C1 segment of cervical spinal cord (tissue), 14 donors: ENCODE measurements at places on chromosomes 4 and X.

DNA sequence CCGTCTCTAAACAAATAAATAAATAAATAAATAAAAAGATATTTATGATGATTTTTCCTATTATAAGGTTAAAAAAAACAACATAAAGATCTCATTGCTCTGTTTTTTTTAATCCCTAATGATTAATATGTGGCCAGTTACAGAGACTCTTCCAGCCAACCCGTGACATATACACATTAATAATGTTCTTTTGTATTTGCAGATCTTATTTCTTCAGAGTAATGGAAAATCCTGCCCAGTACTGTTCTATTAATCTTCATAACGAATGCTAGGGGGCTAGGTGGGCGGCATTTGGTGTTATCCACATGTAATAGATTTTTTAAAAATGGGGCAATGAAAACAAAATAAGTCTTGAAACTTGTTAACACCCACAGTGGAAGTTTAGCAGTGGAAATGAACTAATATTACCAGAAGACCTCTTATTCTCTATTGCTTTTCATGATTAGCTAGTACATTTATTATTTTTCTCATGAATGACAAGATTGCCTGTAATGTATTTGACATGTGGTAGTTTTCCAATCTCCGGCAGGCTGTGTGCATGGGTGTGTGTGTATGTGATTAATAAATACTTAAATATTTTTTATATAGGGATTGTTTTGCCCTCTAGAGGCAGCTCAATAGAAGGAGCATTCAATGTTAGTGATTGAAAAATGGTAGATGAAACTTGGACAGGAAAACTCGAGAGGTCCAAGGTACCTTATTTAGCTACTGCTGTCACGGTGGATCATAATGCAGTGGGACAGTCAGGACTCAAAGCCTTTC lies 457.4 kb downstream of the IL1RAPL1 start:
- no peak for DNase-seq

- DNase-seq = no peak
Observed at GRCh38 chr4:35644591-35644990, 599.7 kb downstream of the ARAP2 start.

GRCh38 chrX:11059933-11060332 lies 51.2 kb upstream of the HCCS start:
- no peak for DNase-seq

- no peak for DNase-seq
Observed at GRCh38 chr4:29262986-29263385, 1457.2 kb upstream of the PCDH7 start.

GRCh38 chr4:86307432-86307831 lies 52.4 kb downstream of the MAPK10 start:
- no peak for DNase-seq

GRCh38 chr4:52748432-52748831 lies 2.8 kb downstream of the ERVMER34-1 start:
- no peak for DNase-seq

DNA sequence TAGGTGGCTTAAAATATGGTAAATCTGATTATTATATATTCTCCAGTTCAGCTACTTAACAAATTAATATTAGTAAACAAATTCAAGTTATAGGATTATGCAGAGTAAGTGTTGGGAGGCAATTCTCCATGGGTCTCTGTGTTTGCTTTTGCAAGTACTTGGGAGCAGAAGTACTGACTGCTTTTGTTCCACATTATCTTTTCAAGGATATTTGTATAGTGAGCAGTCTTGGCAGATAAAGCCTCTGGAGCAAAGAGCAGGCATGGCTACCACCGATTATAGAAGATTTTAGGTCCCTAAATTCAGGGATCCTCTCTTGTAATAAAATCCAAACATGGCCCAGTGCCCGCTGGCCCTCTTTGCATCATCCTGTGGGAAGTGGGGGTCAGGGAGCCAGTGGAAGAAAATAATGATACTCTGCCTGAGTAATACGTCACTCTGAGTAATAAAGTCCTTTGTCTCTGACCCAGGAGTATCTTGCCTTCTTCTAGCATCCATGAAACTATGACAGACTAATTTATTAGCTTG lies 23.2 kb downstream of the NDNF start:
- DNase-seq = no peak

- no peak for DNase-seq
Observed at GRCh38 chrX:154733066-154733425, 17.8 kb downstream of the GAB3 start.

- no peak for DNase-seq
Observed at GRCh38 chrX:10557166-10557565, 63.2 kb downstream of the MID1 start.

DNA sequence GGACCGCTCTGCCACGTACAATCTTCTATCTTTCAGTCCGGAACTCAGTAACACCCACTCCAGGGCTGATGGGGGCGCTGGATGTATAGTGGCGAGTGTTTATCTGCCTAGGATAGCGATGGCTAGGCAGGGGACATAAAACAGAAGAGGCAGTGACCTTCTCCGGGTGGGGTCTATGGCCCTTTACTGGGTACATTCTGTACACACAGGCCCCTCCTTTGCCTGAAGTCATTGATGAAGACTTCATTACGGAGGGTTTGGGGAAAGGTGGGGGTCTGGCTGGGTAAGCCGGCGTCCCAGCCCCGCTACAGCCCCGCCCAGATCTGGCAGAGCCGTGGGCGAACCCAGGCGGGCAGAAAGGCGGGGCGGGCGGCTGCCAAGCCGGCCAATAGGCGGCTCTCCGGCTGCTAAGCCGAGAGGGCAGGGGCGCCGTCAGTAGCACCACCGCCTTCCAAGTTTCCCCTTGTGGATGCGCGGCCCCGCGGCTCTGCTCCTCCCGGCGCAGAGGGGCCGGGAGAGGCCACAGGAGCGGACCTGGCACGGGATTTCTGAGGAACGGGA lies at the start of gene CHST7:
CHST7 (plus strand) TSS at position 435 of the 561 bp plus-strand sequence. CDS start 167 bp downstream, outside the sequence.
- DNase-seq = peak; percentile 3

- no peak for DNase-seq
Observed at GRCh38 chrX:1576201-1576992, 15.0 kb upstream of the AKAP17A start.

- no peak for DNase-seq
Observed at GRCh38 chr4:106584337-106584989, 215.9 kb upstream of the GIMD1 start.

GRCh38 chr4:57116245-57116644 lies 6.1 kb upstream of the IGFBP7 start:
- no peak for DNase-seq

GRCh38 chr4:139813881-139814280 lies 148.3 kb downstream of the MGST2 start:
- no peak for DNase-seq
